ENCODE measurements at places on chromosomes 1 and 21.
A peak's percentile ranks its signal among the peaks of the same experiment; 100 is the strongest.

DNA sequence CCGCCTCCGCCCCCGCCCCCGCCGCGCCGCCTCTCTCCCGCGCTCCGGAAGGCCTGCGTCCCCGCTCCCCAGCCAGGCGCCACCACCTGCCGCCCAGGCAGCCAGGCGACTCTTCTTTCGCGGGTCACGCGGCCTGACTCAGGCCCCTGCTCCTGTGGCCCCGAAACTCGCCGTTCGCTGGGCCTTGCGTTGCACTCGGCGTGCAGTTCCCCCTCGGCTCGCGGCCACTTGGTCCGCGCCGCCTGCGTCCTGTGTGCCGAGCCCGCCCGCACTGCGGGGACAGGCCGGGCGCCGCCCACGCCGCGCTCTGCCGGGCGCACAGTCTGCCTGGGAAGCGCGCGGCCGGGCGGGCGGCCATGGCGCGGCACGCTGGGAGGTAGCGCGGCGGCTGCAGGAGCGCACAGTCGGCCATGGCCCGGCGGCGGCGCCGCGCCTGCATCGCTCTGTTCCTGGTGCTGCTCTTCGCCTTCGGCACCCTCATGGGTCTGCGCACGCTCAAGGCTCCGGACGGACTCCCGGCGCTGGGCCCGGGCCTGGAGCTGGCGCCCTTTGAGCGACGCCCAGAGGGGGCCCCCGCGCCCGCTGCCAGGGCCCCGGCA, at the start of gene MANEAL:
Gene MANEAL, plus strand, starts transcription at position 75 of the 599 bp plus-strand sequence. Its CDS starts 336 bp downstream, at position 411.
- DNase-seq: peak; percentile 83

- DNase-seq: no peak
Measured at GRCh38 chr1:231354330-231355020, 16.4 kb downstream of the SPRTN start.

DNA sequence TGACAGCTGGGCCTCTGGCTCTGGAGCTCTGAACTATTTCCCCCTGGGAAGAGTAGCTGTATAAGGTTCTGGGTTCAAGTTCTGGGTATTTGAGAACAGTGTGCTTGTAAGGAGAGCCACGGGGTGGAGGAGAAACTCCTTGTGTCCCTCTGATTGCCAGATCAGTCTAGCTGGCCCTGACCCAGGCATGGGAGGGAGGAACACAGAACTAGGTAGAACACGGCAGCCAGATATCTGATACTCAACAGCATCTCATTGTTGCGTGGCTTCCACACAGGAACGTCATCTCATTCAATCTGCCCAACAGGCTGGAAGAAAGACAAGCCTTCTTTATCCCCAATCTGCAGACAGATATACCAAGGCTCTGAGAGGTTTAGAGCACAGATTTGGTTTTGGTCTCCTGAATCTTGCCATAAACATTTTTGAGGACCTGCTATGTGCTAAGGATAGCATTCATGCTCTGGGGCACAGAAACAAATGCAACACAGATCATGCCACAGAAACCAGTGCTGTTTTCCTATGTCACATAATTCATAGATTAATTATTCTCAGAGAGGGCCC, 83.8 kb downstream of the PLXNA2 start:
- no peak for DNase-seq

DNA sequence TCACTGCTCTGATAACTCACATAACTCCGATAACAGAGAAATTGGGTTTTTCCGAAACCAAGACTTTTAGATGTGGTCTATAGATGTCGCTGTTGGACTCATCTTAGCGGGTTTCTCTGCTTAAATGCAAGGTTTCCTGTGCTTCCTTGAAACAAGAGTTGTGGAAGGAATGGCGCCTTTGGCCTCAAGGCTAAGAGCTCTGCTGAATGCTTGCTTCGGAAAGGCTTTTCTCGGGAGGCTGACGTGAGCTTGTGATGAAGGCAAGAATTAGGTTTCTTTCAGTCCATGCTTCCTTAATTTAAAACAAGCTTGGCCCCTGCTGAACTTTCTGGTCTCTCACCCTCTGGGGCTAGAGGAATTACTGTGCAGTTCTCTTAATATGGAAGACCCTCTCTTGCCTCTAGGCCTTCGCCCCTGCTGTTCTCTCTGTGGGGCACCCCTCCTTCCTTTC, 113.5 kb downstream of the MAP3K21 start:
- DNase-seq: peak; percentile 22

DNA sequence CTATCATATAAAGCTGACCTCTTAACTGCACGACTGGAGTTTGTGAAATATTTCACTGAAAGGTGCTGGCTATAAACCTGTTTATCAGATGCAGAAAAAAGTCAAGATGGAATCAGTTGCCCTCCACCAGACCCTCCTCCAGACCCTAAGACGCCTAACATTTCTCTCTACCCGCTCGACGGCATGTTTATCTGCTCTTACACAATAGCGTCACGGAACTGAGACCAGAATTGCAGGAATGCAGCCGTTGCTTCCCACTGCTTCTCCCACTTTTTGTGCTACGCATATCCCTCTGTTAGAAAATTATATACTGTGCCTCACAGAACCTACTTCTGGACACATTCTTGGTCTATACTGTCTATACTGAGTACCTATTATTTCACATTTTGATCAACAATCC, 28.2 kb upstream of the FAM131C start:
- no peak for DNase-seq

DNA sequence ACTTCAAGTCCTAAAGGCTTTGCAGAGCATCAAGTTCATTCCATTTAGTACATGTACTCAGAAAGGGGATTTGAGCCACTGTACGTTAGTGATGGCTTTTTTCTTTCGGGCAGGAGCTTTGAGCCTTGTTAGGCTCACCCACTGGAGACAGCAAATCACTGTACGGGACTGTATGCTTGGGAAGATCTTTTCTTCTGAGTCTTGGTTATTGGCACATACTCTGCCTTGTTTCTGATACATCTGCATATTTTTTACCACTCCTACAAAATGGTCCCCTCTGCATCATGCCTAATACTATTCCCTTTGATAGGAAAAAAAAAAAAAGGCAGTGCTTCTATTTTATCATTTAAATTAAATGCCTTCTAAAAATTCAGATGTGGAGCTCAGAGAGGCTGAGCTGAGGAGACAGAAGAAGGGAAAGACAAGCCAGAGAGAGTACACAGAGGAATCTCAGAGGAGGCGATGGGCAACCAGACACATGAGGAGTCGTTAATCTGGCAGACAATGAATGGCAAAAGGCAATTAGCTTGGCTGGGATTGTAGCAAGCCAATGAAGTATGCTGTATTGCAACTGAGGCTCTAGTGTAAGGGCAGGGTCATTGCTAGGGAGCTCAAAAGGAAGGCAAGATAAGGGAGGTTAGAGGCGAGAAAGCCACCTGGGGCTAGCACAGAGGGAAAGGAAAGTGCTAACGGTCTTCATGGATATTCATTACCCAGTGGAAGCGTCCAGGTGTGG, 39.4 kb downstream of the PHC2 start:
- no peak for DNase-seq

DNA sequence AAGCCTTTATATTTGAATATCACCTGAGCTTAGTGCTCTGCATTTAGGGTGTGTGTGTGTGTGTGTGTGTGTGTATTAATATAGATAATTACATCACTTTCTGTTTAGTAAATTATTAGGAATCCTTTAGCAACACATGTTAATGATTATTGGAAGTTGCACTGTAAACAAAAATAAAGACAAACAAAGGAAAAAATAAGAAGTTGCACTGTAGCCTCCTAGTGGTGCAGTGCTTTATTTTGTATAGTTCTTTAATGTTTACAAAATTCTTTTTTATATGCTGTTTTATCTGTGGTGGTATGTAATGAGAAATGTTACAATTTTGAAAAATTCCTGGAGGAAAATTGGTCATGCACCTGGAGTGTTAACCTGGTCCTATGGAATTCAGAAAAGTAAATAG, 69.2 kb downstream of the UBE4B start:
- no peak for DNase-seq
